Psoas muscle (tissue), 8 donors: ENCODE measurements at places on chromosomes 4 and X. TPM values are rescaled to one million over a fixed set of nuclear protein-coding genes. Genes with fewer than 3 reads are reported as not detected.

DNA sequence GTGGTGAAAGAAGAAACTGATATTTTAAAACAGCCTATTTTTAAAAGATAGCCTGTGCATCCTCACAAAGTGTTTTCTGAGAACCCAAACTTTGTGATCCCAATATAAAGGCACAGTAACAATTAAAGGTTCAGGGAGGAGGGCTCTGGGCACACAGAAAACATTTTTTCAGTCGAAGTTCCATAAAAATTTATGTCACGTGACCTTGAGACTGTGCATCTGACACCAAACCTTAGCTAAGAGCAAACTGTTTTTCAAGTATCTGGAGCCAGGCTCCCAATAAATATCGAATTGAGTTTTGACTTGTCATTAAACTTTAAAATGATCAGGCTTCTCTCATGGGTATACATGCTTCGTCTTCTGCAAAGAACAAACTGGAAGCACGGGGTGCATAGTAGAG is 177.9 kb downstream of the BEND2 start:
- no peaks in the 10 kb centered on the region for H3K27me3 ChIP-seq
- H3K4me3 ChIP-seq = no peak overlapping the region
- no peaks in the 10 kb centered on the region for H3K4me1 ChIP-seq
- no peak overlapping the region for H3K27ac ChIP-seq
- no peaks in the 10 kb centered on the region for H3K36me3 ChIP-seq
- DNase-seq = no peak

Gene GAGE13
- not detected for total RNA-seq

DNA sequence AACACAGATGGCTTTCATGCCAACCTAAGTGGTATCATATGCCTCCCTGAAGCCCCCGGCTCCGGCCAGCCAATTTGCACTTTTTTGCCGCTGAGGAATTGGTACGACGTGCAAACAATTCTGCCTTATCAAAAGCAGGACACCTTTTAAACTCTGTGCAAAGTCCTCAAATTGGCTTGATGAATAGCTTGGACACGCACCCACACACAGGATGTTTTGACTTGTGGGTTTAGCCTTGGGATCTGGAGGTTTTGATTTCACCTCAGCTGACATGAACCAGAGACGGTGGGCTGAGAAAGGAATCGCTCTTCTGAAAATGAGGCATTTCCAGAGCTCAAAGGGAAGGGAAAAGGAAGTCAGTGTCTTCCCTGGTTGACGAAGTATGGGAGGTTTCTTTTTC is 110.8 kb upstream of the SHOX start:
- DNase-seq = no peak
- no peaks in the 10 kb centered on the region for H3K4me1 ChIP-seq
- no peak overlapping the region for H3K27ac ChIP-seq
- H3K27me3 ChIP-seq = peaks cover 2% of the 10 kb centered on the region
- H3K4me3 ChIP-seq = no peak overlapping the region

Gene BMPR1B
- 7.7 TPM for total RNA-seq

DNA sequence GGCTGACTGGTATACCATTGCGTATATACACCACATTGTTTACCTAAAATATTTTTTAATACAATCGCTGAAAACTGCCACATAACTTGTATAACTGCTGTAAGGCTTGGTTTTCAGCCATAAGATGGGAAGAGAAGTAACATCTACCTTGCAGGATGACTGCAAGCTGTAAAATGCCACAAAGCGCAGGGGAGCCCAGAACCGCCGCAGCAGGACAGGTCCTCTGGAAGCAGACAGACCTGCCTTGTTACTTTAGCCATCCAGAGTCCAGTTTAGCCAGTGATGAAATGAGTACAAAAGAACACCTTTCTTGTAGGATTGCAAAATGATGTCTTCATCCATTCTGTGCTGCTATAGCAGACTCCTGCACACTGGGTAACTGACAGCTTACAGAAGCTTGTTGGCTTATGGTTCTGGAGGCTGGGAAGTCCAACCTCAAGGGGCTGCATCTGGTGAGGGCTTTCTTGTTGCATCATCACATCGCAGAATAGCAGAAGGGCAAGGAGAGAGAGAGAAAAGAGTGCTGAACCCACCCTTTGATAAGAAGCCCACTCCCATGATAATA is 4.1 kb upstream of the CTBP1 start:
- no peaks in the 10 kb centered on the region for H3K36me3 ChIP-seq
- DNase-seq = no peak
- H3K4me3 ChIP-seq = no peak overlapping the region
- H3K27me3 ChIP-seq = no peaks in the 10 kb centered on the region
- peaks cover 29% of the 10 kb centered on the region for H3K4me1 ChIP-seq

DNA sequence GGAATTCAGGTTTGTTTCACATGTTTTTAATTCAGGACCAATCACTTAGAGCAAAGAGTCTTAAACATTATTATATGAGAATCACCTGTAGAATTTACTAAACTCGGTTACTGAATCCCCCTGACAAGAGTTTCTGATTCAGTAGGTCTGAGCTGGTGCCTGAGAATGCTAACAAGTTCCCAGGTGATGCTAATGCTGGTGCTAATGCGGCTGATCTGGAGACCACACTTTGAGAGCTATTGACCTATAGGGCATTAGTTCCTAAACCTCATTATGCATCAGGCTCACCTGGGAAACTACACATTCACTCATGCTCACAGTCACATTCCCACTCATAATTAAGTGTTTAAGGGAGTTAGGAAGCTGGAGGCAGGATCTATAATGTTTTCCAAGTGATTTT is 36.1 kb upstream of the NUDT6 start:
- DNase-seq = no peak
- H3K36me3 ChIP-seq = peaks cover 6% of the 10 kb centered on the region
- H3K27ac ChIP-seq = no peak overlapping the region
- H3K4me3 ChIP-seq = no peak overlapping the region
- H3K4me1 ChIP-seq = no peaks in the 10 kb centered on the region
- no peaks in the 10 kb centered on the region for H3K27me3 ChIP-seq

- H3K36me3 ChIP-seq = no peaks in the 10 kb centered on the region
- no peaks in the 10 kb centered on the region for H3K4me1 ChIP-seq
- H3K27me3 ChIP-seq = no peaks in the 10 kb centered on the region
- H3K27ac ChIP-seq = no peak overlapping the region
- H3K4me3 ChIP-seq = no peak overlapping the region
- no peak for DNase-seq
Measured at GRCh38 chrX:28205905-28206304, 224.7 kb upstream of the DCAF8L1 start.
